Naive thymus-derived CD4-positive, alpha-beta T cell (primary cell): ENCODE measurements at places on chromosomes 16 and 17. TPM values are rescaled to one million over a fixed set of nuclear protein-coding genes. Genes with fewer than 3 reads are reported as not detected.

DNA sequence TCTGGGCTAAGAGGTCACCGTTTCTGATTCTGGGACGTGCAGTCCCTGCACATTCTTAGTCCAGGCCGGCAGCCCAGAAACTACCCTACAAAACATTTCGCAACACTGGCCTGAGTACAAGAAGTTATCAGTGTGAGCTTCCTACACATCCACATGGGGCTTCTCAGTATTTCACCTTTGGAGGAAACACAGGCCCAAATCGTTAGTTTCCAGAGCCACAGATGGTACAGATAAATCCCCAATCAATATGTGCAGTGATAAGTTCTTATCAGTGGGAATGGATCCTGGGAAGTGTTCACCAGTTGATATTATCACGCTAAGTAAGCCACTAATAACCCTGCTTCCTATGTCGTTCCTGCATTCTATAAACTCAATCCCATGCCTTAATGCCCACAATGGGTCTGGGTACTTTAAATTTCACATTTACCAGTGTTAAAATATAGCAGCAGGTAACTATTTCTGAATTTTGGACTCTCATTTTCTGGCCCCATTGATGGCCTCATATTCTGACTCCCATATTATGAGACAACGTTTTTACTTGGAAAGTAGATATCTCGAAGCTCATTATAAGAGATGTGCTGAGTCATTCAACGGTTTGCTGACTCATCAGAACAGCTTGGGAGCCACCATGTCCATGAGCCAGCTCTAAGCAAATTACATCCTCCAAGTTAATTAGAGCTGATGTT, 370.2 kb upstream of the MAF start:
- DNase-seq: no peak

- peak; percentile 38 for DNase-seq
Measured at GRCh38 chr17:3935140-3935542, 18.9 kb upstream of the P2RX1 start.

DNA sequence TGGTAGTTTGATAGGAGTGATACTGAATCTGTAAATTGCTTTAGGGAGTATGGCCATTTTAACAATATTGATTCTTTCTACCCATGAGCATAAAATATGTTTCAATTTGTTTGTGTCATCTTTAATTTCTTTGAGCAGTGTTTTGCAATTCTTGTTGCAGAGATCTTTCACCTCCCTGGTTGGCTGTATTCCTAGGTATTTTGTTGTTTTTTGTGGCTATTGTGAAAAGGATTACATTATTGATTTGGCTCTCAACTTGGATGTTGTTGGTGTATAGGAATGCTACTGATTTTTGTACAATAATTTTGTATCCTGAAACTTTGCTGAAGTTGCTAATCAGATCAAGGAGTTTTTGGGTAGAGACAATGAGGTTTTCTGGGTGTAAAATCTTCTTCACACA, 3.2 kb downstream of the KRTAP9-9 start:
- DNase-seq: no peak

DNA sequence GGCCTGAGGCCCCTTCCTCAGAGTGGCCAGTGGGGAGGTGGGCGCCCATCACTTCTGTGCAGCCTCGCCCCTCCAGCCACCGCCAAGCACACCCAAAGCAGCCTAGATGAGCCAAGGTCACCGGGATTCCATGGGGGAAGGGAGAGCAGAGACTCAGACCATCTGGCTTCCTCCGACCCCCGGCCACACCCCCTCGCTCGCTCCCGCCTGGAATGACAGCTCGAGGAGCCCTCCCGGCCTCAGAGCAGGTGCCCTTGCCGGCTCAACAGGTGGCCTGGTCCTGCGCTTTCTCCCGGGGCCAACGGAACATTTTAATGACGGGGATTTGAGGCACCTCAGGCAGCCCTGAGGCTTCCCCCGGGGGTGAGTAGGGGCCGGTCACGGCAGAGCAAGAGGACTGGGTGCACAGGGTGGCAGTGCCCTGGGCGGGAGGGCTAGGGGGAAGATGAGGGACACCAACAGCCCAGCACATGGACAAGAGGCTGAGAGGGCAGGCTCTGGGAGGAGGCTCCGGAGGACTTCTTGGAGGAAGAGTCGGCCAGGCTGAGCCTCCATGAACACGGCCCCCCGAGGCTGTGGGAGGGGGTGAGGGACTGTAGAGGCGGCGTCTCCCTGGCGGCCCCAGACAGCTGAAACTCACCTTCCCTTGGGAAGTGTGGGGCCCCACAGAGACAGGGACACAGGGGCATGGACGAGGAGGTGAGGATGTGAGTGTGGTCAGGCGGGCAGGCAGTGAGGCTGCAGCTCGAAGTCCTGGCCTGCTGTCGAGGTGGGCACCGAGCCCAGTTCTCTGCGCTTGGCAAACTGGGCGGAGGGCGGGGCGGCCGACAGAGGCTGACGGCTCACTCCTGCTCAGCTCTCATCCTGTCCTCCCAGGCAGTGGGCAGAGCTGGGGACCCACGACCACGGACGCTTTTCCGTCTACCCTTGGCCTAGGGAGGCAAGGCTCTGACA, 12.5 kb upstream of the C1QTNF8 start:
- no peak for DNase-seq

CIBAR2 gene
- polyA plus RNA-seq: not detected

E2F4 gene
- polyA plus RNA-seq: 97.9 TPM

KRTAP1-1 gene
- not detected for polyA plus RNA-seq

SLC16A13 gene
- 1.8 TPM for polyA plus RNA-seq
